NCI-H1105 (cell line): ENCODE measurements at places on chromosomes 1 and 21.

DNA sequence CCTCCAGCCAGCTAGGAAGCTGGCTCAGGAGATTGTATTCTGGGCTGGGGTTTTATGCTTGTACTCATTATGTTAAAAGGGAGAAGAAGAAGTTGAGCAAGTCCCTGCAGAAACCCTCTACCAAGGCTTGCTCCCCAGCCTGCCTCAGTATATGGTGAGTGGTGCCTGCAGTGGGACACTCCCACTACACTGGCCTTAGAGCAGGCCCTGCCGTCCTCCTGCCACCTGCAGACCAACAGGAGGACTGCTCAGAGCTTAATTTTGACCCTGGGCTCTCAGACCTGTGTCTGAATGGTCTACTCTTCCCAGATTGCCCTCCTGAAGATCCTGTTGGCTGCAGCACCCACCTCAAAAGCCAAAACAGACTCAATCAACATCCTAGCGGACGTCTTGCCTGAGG, 13.0 kb downstream of the STRIP1 start:
- no peak for DNase-seq

- DNase-seq, result no peak
These were observed 839.4 kb upstream of the ADGRL4 start for GRCh38 chr1:79845936-79846335.

DNA sequence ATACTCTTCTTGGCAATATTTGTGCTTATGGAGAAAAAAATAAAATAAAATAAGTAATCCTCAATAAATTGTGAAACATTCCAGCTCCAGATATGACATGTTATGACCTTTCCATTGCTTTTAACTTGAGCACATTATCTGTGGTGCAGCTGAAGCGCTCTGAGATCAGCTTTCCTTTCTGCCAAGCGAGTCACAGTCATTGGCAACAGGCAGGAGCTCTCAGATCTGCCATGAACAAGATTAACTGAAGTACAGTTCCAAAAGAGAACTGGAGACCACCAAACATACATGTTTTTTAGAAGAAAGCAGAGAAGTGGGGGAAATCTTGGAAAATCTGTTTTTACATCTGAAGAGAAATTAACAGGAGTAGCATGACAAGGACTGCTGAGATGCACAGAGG, 89.2 kb upstream of the DSCAM start:
- DNase-seq, result no peak

DNA sequence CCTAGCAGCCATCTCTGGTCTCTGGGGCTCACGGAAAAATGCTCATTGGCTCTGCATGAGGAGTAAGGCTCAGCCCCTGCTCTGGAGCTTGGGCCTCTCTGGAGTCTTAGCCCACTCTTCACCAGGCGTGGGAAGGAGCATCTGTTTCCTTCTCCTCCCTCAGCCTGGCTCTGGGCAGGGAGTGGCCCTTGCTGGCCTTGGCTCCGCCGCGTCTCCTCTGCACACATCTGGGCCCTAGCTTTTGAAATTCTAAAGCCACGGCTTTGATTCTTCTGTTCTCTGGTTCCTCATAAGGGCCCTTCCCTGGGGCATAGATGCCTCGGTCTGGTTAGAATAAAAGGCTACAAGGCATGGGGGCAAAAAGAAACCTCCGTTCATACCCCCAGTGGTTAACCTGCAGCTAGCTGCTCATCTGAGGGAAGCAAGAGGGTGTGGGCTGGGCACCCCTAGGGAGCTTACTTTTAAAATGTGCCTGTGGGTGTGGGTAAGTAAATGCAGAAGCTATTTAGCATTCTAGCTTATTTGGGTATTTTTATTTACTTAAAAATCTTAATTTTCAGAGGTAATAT, 145.6 kb downstream of the CAMTA1 start:
- no peak for DNase-seq

DNA sequence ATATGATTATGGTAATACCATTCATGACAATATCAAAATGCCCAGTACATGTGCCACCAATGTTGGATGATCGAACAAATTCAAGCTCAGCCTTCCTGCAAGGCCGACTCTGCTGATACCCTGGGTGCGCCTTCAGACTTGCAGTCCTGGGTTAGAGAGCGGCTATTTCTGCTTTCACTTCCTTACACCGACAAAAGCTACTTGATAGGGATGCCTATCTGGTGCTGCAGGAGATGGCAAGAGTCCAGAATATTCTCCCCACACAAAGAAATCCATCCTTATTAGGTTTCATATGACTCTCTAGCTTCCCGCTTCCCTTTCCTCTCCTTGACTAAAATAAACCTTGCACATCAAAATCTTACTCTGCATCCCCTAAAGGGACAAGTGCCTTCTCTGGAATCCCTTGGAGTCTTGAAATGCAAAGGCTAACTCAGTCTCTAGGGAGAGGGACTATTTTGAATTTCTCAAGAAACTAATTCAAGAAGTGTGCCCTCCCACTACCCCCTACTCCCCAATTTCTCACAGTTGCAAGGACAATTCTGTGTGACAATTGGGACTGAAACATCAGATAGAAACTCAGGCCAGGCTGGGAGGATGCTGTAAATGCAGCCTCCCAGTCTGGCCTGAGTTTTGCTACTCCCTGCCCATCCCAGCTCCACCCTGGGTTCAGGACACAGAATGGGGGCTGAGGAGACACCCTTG, 103.1 kb upstream of the USP24 start:
- no peak for DNase-seq

- DNase-seq, result no peak
These were observed 82.9 kb downstream of the GALNT2 start for GRCh38 chr1:230149751-230150584.

DNA sequence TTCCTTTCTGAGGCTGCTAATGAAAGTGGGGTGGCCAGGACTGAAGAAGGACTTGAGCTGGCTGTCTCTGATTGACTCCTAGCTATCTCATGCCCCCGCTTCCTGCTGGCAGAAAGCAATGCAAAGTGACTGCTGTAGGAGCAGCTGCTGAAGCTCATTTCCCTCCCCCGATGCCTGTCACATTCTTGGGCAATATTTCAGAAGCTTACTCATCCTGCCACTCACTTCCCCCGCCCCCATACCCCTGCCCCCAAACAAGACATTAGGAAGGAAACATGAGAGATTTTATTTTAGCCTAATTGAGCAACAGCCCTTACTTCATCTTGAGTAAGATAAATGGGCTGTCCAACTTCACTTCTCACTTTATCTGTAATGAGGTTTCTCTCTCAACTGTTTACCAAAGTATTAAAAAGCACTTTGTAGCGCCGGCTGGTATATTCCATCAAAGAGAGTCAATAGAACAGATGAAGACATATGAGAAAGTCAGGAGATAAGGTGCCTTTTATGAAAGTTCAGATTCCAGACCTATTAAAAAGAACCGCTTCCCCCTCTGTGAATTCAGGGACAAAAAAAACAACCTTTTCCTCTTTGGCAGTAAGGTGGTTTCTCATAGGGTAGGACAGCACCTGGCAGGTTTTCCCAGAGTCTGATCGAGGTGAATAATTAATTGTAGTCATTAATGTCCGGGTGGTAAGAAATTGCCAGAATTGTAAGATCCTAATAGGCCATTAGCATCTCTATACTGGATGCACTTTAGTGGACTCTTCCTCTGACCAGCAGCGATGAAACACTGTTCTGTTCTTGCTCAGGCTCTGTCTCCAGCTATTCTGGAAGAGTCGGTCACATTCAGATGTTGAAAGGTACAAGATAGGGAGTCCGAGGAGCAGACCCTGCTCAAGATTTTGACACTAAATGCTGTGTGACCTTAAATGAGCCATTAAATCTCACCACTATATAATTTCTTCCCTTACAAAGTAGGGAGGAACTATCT, 70.2 kb downstream of the SH3GLB1 start:
- peak; percentile 69 for DNase-seq

GRCh38 chr1:204725821-204726448, 40.4 kb upstream of the LRRN2 start:
- DNase-seq, result no peak

DNA sequence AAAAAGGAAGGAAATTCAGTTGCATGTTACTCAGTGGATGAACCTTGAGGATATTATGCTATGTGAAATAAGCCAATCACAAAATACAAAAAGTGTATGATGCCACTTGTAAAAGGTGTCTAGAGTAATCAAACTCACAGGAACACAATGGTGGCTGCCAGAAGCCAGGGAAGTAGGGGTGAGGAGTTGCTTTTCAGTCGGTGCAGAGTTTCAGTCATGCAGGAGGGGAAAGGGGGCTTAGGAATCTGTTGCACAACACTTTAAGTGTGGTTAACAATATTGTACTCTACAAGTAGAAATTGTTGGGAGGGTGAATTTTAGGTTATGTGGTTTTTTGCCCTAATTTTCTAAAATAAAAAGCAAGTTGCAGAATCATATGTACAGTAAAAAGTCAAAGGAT, 184.2 kb upstream of the RAB4A start:
- no peak for DNase-seq

- DNase-seq, result no peak
These were observed 5.0 kb upstream of the PTPN7 start for GRCh38 chr1:202165267-202165941.

- no peak for DNase-seq
These were observed 185.1 kb downstream of the PLPP3 start for GRCh38 chr1:56394298-56394697.

- no peak for DNase-seq
These were observed 74.3 kb downstream of the POFUT2 start for GRCh38 chr21:45213392-45213791.

GRCh38 chr1:53567450-53567849, 108.3 kb downstream of the DMRTB1 start:
- DNase-seq, result no peak

DNA sequence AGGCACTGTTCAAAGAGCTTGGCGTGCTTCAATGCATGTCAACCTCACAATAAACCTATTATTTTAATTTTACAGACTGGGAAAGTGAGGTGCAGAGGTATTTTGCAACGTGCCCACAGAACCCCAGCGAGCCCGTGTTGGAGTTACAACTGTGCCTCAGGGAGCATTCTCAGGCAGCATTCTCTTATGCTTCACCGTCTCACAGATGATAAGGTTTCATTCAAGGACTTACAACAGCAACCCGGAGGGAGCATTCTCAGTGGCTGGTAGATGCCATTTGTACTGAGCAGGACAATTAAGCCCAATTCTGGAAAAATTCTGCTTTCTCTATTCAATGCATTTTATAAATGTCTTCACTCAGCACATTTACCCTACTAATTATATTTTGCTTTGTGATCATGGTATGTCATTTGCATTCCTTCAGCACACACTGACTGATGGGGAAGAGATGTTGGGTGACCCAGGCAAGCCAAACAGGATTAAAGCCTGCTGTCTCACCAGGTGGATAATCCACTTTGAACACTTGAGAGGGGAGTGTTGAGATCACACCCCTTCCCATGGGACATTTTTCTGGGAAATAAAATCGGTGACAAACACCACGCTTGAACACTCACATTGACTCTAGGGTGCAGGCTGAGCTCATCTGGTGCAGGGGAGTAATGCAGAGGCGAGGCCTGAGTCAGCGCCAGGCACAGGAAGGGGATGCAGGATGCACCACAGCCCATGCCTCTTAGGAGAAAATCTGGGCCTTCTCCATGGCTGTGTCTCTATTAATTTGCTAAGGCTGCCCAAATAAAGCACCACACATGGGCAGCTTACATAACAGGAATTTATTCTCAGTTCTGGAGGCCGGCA, 113.9 kb downstream of the CLIC6 start:
- DNase-seq, result no peak

GRCh38 chr1:191125950-191126349, 648.3 kb upstream of the BRINP3 start:
- DNase-seq, result no peak

GRCh38 chr1:18556364-18556763, 74.3 kb upstream of the PAX7 start:
- DNase-seq, result no peak
